Activated naive CD4-positive, alpha-beta T cell treated with anti-CD3 and anti-CD28 coated beads, Interleukin-2, amount 50 U/mL, for 72 hours (primary cell): ENCODE measurements at places on chromosomes 13 and 19.

- DNase-seq = no peak
Measured at GRCh38 chr13:112168761-112169160, 101.8 kb downstream of the SOX1 start.

- DNase-seq = no peak
Measured at GRCh38 chr19:41416194-41416674, 10.9 kb downstream of the B3GNT8 start.

- no peak for DNase-seq
Measured at GRCh38 chr13:28792992-28793391, 27.1 kb upstream of the MTUS2 start.

DNA sequence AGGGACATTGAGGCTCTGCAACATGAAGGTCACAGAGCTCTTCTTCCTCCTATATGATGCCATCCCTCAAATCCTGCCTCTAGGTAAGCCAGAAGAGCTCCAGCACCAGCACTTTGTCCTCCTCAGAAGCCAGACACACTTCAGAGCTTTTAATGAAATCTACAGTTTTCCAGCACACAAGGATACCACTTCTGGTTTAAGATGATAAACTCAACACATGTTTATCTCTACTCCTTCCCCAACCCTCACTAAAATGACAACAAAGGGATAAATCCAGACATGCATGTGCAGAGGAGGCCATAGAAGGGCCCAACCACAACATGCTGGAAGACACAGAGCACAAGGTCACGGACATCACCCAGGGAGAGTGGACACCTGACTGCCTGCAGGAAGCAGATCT lies 195.3 kb downstream of the USP12 start:
- no peak for DNase-seq

GRCh38 chr13:51806566-51806965 lies 2.6 kb upstream of the DHRS12 start:
- DNase-seq = no peak

DNA sequence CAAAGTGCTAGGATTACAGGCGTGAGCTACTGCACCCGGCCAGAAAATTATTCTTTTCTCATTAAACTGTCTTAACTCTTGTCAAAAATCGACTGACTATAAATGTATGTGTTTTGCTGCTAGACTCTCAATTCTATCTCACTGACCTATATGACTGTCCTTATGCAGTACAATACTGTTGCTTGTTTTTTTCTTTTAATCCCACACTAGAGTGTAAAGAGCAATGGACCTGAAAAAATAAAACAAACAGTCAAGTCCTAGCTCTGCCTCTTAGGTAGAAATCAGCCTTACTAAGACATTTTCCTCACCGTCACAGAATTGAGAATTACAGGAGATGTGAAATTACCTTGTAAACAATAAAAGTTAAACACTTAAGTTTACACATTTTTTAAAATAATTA lies 35.1 kb downstream of the INTS6 start:
- DNase-seq = no peak

DNA sequence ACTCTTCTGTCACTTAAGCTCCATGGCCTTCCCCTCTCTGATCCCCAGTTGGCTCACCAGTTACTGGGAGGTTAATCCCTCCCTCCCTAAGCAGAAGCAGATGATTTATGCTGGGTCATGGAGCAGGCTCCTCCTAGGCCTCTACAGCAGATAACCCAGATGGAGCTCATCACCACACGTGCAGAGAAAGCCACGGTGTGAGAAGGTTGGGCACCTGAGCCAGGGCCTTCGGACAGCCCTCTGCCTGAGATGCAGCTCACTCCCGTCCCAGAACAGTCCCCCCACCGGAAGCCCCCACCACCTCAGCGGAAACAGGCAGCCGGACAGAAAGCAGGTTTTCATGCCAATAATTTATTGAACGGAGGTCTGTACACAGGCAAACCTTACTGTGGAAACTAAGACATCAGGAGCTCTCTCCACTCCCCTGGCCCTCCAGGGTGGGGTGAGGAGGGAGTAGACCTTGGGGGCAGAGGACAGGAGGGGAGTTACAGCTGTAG lies 9.8 kb downstream of the ZNF526 start:
- DNase-seq = no peak

GRCh38 chr19:800360-801029 lies 3.2 kb downstream of the PTBP1 start:
- DNase-seq = no peak

- no peak for DNase-seq
Measured at GRCh38 chr13:33535061-33535460, 249.5 kb upstream of the STARD13 start.

DNA sequence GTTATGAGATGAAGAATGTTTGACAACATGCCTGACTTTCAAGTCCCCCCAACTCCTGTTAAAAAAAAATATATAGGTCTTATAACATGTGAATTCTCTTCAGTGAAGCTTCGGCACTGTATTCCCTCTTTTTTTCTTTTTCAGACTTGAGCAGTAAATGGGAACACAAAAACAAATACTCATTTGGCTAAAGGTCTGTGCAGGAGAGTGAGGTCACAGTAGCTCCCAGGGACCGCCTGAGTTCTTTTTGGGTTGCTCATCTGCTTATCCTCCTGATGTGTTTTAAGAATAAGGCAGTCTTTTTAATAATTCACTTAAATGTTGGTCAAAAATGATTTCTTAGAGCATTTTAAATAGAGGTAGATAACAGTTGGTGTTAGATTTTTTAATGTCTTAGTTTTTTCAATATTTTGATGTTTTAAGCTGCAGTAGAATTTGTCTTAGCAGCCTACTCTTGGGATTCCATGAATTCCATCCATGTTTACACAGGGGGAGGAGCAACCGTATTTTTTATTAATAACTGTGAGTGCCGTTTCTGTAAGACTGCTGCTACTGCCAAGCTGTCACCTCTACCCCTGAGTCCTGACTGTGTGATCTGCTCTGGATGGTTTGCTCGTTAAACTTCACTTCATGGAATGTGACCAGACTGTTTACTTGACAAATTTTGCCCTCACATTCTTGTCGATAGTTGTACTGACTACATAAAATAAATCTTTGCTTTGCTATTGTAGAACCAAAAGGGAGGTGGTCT lies 14.9 kb downstream of the HNRNPM start:
- DNase-seq = no peak

DNA sequence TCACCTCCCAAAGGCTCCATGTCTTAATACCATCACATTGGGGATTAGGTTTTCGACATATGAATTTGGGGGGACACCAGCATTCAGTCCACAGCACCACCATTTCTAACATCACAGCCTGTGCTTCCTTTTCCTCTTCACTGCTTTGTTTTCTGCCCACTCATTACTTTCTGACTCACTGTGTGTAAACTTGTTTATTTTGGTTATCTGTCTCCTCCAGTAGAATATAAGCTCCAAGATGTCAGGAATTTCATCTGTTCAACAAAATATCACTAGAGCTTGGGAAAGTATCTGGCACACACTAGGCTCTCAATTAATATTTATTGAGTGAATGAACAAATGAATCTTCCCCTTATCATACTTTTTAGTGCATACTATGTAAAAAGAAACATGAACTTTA lies 152.0 kb downstream of the NUFIP1 start:
- DNase-seq = no peak

- no peak for DNase-seq
Measured at GRCh38 chr13:108281901-108282300, 12.4 kb downstream of the TNFSF13B start.

- no peak for DNase-seq
Measured at GRCh38 chr19:18789883-18790565, 1.1 kb downstream of the COMP start.

GRCh38 chr13:97215325-97215724 lies 6.8 kb upstream of the MBNL2 start:
- no peak for DNase-seq

GRCh38 chr13:21517576-21517975 lies 58.5 kb upstream of the ZDHHC20 start:
- DNase-seq = no peak

DNA sequence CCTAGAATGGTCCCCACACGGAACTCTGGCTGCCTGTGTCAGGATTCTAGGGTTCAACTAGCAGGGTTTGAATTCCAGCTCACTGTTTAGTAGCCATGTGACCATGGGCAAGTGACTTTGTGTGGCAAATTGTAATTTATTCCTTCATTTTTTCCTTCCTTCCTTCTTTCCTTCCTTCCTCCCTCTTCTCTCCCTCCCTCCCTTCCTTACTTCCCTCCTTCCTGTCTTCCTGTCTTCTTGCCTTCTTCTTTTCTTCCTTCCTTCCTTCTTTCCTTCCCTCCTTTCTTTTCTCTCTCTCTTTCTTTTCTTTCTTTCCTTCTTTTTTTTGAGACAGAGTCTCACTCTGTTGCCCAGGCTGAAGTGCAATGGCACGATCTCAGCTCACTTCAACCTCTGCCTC lies 8.5 kb upstream of the DENND1C start:
- no peak for DNase-seq

DNA sequence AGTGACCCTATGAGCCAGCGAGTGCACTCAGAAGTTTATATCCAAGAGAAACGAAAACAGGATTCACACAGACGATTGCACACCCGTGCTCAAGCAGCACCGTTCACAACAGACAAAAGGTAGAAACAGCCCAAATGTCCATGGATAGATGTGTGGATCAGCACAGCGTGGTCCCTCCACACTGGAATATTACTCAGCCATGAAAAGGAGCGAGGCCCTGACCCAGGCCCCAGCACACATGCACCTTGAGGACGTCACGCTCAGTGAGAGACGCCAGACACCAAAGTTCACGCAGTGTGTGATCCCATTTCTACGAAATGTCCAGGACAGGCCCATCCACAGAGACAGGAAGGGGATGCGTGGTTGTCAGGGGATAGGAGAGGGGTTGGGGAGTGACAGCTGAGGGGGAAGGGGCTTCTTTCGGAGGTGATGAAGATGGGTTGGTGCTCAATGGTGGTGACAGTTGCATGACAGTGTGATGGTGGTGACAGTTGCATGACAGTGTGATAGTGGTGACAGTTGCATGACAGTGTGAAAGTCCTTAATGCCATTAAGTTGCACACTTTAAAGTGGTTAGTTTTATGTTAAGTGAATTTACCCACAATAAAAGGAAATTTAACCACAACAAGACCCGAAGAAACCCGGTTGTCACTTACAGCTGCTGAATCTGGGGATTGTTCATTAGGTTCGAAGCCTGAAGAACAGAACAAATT lies 18.9 kb upstream of the SLC39A3 start:
- DNase-seq = no peak

- no peak for DNase-seq
Measured at GRCh38 chr13:109783815-109784589, 2.4 kb downstream of the IRS2 start.

DNA sequence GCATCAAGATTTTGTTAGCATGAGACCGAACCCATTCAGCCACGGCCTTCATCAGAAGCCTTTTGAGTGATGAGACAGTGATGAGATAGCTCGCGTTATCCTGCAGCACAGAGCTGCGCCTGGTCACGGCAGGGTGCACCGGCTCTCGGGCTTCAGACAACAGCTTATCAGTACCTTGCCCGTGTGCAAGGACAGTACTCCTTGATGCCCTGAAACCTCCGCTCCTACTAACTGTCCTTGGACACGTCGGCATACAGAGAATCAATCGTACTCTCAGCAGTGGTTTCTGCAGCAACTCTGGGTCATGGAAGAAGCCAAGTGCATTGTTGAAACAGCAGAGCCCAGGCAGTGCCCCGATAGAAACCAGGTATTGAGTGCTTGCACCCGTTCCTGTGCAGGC lies 40.7 kb downstream of the IRS2 start:
- no peak for DNase-seq

- no peak for DNase-seq
Measured at GRCh38 chr13:51412431-51412830, 40.4 kb downstream of the INTS6 start.

GRCh38 chr19:38304866-38305429 lies 897 bp downstream of the C19orf33 start:
- no peak for DNase-seq

DNA sequence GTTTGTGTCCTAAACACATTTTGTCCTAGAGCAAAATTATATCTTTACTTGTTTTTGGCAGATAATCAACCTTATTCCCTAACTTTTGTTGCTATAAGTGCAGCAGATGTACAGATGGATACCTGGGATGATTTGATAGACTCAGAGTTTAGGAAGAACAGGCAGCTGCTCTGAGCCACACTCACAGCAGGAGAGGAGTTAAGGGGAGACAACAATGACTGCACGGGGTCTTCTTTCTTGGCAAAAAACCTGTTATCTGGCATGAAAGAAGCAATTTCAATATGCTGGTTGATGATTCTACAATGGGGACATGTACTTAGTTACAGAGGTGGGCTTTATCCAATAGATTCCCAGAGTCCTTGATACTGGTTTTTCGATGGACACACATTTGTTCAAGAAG lies 258.9 kb upstream of the PCDH9 start:
- no peak for DNase-seq

GRCh38 chr13:95457294-95457693 lies 95.2 kb upstream of the CLDN10 start:
- DNase-seq = no peak

DNA sequence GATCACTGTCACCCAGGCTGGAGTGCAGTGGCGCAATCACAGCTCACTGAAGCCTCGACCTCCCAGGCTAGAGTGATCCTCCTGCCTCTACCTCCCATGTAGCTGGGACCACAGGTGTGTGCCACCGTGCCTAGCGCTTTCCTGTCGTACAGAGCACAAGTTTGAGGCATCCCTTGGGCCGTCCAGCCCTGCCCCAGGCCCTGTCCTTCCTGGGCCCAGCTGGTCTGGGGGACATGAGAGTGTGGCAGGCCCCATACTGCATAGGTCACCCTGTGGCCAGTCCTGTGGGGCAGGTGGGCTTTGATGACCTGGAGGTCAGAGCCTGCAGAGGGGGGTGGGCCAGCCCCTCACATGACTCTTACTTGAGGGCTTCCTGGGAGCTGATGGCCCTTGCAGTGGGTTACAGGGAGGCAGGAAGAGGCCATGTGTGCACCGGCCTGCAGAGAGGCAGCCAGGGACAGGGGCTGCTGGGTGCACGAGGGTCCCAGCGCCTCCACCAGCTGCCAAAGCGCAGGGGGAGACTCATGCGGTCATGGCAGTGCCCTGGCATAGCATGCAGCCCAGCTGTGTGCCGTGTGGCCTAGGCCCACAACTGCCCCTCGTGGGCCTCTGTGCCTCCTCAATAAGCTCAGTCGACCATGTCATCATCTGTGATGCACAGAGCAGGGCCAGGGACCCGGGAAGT lies 61.4 kb downstream of the KDM4B start:
- no peak for DNase-seq

GRCh38 chr13:96958286-96958891 lies 35.9 kb downstream of the OXGR1 start:
- DNase-seq = no peak

GRCh38 chr19:57269515-57270250 lies 10.6 kb upstream of the ZNF460 start:
- no peak for DNase-seq

DNA sequence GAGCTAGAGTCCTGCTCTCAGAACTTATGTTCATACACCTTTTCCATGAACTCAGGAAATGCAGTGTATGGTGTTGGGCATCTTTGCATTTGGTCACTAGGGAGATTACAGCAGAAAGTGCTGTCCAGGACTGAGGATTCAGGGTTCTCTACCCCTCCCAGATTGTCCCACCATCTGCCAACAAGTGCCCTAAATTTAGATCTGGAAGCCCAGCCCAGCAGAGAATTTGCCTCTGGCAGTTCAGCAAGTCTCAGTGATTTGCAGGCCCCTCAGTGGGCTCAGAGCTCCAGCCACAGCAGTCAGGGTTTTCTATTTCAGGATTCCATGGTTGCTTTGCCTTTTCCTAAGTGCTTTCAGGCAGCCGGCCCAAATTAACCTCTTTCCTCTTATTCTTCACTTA lies 23.4 kb downstream of the CNFN start:
- DNase-seq = no peak

- no peak for DNase-seq
Measured at GRCh38 chr19:46449228-46449627, 20.5 kb upstream of the PNMA8C start.
